ENCODE measurements at places on chromosomes 6 and 20.
A peak's percentile ranks its signal among the peaks of the same experiment; 100 is the strongest.

DNA sequence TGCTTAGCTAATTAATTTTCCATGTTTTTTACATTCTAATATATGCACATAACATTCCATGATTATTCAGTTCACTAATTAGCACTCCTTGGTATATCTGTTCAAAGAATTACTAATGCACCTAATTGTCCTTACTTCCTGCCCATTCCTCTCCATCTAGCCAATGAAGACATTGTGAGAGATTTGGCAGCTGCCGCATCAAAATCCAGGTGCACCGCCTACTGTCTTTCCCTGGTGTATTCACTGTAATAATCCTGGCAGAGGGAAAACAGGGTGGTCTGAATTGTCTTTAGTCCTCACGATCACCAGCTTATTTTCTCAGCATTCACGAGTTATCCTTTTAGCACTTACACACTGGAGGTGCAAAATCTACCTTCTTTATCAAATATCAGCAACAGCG, 61.0 kb upstream of the SCGN start:
- no peak for DNase-seq

- no peak for DNase-seq
These were observed 216.4 kb downstream of the C6orf118 start for GRCh38 chr6:165092881-165093595.

DNA sequence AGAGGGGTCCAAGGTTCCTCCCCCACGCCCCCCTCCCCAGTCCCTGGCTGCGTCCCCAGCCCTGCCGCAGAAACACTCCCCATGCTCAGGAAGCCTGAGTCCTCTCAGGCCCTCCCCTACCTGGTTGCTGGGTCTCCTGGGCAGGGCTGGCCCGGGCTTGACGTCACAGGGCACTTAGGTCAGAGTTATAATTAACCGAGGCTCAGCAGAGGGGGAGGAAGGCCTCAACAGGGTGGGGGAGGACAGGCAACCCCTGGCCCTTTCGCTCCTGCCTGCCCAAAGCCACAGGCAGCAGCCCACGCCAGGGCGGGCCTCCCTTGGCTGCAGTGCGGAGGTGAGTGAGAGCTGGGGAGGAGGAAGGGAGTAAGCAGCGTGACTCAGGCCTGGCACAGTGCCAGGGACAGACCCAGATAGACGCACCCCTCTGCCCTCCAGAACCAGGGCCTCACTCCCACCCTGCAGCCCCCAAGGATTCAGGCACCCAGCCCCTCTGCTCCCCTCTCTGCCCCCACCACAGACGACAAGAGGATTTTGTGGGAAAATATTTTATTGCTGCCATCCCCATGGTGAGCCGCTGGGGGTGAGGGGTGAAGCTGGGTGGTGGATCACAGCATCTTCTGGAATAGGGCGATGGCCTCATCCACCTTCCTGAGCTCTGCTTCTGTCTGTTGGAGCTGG, at the start of gene VWA7:
TSS of gene VWA7 (minus strand) at position 340 of the 678 bp plus-strand sequence. CDS start 549 bp downstream, outside the sequence.
- DNase-seq = peak; percentile 84

- no peak for DNase-seq
These were observed 39.0 kb upstream of the ARMC2 start for GRCh38 chr6:108809211-108809610.

- DNase-seq = no peak
These were observed 16.1 kb upstream of the MRGBP start for GRCh38 chr20:62780204-62780603.

- DNase-seq = no peak
These were observed 190.4 kb downstream of the PRL start for GRCh38 chr6:22106451-22106850.

- peak; percentile 81 for DNase-seq
These were observed 40.6 kb downstream of the LYRM2 start for GRCh38 chr6:89597988-89598387.

DNA sequence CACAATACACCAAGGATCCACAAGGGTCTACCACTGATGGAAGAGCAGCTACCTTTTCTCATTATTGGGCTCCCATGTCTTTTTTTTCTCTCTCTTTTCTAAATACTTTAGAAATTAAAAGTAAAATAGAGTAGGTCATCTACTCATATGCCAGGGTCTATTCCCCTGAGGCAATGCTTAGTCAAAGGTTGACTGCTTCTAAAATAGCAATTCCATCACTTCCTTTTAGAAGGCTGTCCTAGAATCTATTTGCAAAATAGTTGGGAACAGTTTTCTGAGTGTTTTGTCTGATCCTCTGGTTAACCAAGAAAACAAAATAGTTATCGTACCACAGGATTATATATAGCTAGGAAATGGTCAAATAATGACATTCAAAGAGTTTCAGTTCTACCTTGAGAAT, 174.1 kb downstream of the COL21A1 start:
- no peak for DNase-seq

DNA sequence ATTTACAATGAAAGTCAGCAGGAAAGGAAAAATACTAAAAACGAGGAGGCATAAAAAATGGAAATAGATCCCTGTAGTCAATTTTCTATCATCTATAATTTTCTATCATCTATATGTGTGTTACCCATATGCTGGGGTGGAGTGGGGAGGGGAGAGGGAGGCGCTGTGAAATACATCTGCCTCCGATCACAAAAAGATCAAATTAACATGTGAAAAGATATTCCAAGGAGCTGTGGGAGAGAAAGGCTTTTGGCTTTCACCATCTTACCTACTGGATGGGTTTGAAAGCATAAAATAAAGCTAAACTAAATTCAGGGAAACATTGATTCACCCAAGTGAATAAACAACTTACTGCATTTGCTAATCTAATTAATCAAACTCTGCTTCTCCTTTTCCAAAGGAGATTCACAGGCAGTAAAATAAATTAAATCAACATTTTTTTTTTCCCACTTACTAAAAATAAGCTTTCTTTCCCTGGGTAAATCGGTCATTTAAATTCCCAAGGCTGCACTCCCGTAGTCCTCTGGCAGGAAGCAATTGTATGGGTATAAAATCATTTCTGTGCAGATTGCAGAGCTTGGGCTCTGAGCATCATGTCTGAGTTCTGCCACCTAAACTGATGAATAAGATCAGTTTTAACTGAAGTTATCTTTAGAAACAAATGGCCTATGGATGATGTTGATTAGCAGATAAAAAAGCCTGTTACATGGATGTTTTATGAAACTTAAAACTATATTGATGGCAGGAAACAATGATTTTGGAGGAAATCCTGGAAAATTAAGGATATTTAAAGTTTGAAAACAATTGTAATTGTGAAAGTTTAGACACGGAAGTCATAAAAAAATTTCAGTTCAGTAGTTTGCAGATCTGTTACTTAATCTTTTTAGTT, 147.9 kb downstream of the SOX4 start:
- no peak for DNase-seq

DNA sequence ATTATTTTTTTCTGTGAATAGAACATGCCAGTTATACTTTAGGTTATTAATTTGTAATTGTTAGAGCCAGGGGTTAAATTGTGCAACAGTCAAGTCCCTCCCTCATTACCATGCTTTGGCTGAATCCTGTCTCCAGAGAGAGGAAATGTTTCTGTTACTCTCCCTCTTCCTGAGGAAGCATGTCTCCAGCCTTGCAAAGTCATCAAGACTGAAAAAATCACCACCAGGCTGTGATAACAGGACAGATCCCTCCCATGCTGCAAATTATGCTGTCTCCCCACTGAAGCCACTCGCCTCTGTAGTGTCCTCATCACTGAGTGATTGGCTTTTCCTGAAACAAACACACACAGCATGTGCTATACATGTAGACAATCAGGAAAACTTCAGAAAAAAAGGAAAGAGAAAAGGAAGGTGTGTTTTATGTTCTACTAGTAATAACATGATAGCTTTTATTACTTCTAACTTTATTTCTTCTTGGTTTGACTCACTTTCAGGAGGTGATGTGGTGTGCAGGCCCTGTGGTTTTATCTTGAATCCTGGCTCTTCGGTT, 290.0 kb upstream of the JAG1 start:
- DNase-seq = no peak

DNA sequence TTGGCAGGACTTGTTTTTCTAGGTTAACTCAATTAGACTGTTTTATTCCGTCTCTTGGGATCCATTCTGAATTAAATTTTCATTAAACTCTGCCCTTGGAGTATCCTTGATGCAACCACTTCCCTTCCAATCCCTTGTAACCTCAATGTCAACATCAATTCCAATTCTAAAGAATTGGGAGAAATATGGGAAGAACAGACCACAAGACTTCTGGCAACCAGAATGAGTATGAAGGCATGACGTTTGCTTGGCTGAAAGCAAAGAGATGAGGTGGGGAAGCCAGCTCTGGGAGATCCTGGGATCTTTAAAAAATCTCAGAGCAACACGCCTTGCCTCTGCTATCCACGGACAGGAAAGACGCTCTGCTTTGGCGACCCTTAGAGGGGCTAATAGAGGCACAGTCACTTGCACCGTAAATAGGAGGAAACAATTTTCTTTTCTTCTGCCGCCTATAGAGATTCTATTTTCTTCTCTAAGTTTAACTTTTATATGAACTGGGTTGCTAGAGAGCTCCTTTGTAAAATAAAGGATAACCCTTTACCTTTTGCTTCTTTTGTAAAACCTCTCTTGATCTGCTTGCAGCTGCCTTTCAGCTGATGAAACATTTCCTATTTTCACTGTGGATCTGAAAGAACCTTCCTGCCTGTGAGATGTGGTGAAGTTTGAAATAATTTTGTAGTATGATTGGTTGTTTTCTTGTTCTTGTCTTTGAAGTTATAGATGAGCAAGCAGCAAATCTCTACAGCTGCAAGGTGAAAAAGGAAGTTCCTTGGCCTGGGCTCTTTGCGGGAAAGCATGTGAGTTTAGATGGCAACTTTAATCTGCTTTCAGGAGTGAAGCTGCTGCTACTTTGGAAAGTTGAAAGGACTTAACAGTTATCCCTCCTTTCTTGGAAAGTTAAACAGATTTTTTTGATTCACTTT, at the start of gene ASIP:
TSS of gene ASIP (plus strand) at position 731 of the 923 bp plus-strand sequence. CDS start 18,952 bp downstream, outside the sequence.
- DNase-seq = no peak

DNA sequence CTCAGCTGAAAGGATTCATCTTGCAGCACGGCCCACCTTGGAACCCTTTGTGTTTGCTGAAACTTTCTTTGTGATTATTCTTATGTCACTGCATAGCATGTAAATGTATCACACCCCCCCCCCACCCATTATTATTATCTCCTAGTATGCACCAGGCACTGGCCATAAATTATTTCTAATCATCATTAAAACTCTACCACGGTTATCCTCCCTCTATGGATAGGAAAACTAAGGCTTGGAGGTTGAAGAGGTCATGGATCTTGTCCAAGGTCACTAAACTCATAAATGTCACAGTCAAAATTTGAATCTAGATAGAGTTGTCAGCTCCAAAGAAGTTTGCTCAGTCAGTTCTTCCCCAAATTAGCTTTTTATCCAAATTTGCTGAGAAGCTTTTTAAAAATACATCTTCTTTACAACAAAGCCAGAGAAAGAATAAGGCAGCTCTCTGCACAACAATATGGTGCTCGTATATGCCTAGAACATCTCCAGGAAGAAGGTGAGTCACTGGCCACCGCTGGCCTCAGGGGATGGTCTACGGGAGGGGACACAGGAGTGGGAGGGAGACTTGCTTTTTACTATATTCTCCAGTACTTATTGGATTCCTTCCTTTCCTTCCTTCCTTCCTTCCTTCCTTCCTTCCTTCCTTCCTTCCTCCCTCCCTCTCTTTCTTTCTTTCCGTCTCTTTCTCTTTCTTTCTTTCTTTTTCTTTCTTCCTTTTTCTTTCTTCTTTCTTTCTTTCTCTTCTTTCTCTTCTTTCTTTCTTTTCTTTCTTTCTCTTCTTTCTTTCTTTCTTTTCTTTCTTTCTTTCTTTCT, 134.5 kb downstream of the VEGFA start:
- no peak for DNase-seq

- no peak for DNase-seq
These were observed 264.4 kb downstream of the ESR1 start for GRCh38 chr6:152071843-152072242.

DNA sequence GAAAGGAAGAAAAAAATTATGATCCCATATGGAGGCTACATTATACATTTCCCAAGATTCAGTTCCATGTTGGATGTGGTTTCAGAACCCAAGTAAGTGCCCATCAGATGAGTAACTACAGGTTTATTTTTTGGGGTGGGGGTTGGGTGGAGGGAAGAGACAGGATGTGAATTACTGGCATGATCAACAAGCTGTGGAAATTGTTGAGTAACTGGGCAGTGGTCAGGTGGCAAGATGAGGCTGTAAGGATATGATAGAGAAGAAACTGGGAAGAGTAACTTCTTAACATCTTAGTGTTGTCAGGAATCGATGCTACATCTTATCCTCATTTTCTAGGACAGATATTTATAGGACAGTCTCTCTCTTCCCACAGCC, 153.5 kb downstream of the CFAP61 start:
- no peak for DNase-seq

DNA sequence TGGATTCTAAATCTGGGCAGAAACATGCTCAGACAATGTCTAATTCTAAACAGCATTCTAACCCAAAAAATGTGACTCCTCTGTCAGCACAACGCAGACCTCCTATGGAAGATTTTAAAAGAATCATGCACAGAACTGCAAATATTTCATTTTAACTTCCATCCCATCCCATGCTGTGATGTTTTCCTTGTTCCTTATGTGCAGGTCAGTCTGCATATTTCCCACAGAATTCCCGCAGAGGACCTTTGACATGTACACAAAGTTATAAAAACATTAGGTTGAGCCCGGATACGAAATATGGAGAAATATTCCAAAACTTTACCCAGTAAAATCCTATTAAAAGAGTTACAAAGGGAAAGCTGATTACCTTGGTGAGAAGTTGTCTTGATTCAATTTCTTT, 467.1 kb upstream of the EPHA7 start:
- DNase-seq = no peak

DNA sequence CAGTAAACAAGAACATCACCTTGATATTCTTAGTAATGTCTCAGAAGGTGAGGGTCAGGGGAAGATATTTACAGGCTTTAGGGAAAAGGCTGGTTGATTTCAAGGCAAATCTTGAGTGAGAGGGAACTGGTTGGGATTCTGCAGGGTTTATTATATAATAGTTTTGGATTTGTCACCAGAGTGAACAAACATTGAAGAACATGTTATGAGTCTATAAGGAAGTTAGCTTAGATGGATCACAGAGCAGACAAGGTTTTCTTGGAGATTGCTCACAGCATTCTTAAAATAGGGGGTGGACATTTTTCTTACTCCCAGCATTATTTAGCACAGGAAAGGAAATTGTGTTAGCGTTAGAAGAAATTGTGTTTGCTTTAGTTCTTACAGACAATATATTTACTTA, 324.9 kb downstream of the LAMA2 start:
- no peak for DNase-seq

DNA sequence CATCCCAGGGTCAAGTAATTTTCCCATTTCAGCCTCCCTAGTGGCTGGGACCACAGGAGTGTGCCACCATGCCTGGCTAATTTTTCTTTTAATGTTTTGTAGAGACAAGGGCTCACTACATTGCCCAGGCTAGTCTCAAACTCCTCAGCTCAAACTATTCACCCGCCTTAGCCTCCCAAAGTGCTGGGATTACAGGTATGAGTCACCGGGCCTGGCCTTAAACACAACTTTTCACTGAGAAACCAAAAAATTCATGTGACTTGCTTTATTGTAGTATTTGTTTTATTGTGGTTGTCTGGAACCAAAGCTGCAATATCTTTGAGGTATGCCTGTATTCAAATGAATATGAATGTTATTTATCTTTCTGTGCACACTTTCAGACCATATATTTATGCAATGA, 72.2 kb downstream of the RWDD2A start:
- DNase-seq = peak; percentile 51
